Heart right ventricle (tissue), 16 donors: ENCODE measurements at places on chromosomes 11 and 22. TPM values are rescaled to one million over a fixed set of nuclear protein-coding genes. Genes with fewer than 3 reads are reported as not detected.

GRCh38 chr11:117458275-117459122 lies 130.8 kb downstream of the CEP164 start:
- no peaks in the 10 kb centered on the region for H3K27me3 ChIP-seq
- no peaks in the 10 kb centered on the region for H3K36me3 ChIP-seq
- H3K27ac ChIP-seq = no peak overlapping the region
- no peaks in the 10 kb centered on the region for H3K4me1 ChIP-seq
- H3K4me3 ChIP-seq = no peak overlapping the region

DNA sequence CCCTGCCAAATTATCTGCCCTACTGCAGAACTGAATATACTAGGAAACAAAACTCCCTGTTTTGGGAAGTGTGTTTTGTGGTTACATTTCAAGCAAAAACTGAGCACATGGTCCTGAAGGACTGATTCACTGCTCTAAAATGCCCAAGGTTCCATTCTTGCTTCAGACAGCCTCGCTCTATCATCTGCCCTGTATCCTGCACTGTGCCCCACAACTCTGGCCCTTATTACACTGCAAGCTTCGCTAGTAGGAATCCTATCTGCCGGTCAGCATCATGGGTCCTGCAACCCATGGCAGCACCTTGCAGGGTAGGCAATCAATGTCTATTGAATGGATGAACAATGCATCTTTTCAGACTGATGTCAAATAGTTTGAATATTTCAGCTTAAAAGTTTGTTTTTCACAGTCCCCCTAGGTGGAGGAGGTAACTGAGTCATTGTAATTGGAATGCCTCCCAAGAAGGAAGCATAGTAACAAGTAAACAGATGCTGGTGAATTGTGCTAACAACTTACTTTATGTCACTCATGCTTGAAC lies 21.3 kb downstream of the LAYN start:
- no peak overlapping the region for H3K4me3 ChIP-seq
- H3K27me3 ChIP-seq = no peaks in the 10 kb centered on the region
- no peak overlapping the region for H3K27ac ChIP-seq
- DNase-seq = no peak
- peaks cover 4% of the 10 kb centered on the region for H3K4me1 ChIP-seq

DNA sequence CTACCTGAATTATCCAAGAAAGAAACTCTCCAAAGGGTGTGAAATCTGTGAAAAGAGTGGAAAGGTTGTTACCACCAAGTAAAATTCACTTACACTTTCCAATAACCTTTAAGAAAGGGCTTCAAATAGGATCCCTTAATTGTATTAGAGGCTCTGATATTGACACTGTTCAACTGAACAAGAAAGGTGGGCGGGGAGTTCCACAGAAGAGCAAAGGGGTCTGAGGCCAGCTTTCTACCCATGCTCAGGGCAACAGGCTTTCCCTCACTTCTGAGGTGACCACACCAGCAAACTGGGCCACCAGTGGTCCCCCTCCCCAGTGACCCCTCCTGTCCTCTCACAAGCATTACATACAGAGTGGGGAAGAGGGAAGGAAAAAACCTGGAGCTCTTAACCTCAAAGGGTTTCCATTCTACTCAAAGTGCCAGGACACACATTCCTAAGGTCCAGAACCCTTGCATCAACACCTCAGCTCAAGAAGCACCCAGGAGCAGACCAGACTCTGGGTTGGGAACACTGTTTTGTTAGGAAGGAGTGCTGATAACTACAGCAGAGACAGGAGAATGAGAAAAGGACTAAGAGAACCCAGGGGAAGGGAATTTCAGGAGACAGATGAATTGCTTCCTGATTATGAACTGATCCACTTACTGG lies 71.6 kb upstream of the AKIP1 start:
- H3K27ac ChIP-seq = peak overlapping the region; percentile 72
- H3K36me3 ChIP-seq = no peaks in the 10 kb centered on the region
- no peak overlapping the region for H3K4me3 ChIP-seq
- H3K4me1 ChIP-seq = peaks cover 47% of the 10 kb centered on the region
- DNase-seq = no peak

The ST14 gene
- 0.42 TPM for total RNA-seq

DNA sequence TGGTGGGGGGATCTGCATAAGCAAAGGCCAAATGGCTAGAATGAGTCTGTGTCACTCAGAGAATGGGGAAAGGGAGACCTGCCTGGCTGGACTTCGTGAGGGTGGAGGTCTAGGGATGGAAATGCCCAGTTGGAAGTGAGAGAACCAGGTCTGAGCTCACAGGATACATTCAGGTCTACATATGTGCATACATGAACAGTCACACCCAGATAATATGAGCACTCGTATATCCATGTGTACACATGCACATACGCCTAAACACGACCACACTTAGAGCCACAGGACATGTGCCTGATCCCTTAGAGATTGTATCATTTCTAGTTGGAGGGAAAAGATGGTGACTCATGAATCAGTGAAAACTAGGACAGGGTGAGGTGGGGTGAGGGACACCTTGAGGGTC lies 21.1 kb upstream of the RELT start:
- H3K4me3 ChIP-seq = no peak overlapping the region
- no peak for DNase-seq
- no peaks in the 10 kb centered on the region for H3K27me3 ChIP-seq
- H3K36me3 ChIP-seq = peaks cover 24% of the 10 kb centered on the region

The SOX10 gene
- 1.1 TPM for total RNA-seq

The LMNTD2 gene
- 0.72 TPM for total RNA-seq

DNA sequence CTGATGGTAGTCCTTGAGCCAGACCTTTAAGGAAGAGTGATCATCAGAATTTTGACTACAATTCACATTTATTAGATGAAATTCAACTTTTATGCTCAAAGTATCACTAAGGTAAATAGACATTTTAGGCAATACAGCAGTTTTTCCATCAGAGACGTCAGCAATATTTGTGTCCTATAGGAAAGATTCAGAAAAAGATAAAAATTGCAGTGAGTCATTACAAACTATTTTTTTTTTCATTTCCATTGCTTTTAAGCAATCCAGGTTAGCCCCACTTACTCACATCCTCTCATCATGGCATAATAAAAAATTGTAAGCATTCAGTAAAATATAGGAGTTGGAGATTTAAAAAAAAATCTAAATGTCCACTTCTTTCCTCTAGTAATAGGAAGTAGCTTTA lies 46.9 kb downstream of the MSANTD4 start:
- H3K27me3 ChIP-seq = no peaks in the 10 kb centered on the region
- H3K4me3 ChIP-seq = no peak overlapping the region
- no peak overlapping the region for H3K27ac ChIP-seq

The CDK2AP2 gene
- total RNA-seq = 62.7 TPM
